NCI-H510A treated with DMSO at 0.1 percent for 48 hours (cell line): ENCODE measurements at places on chromosomes 7 and 10.

GRCh38 chr10:5573319-5573950 lies 48.7 kb downstream of the CALML3 start:
- DNase-seq = no peak

GRCh38 chr10:79346388-79347225 lies 662 bp upstream of the PPIF start:
- no peak for DNase-seq

DNA sequence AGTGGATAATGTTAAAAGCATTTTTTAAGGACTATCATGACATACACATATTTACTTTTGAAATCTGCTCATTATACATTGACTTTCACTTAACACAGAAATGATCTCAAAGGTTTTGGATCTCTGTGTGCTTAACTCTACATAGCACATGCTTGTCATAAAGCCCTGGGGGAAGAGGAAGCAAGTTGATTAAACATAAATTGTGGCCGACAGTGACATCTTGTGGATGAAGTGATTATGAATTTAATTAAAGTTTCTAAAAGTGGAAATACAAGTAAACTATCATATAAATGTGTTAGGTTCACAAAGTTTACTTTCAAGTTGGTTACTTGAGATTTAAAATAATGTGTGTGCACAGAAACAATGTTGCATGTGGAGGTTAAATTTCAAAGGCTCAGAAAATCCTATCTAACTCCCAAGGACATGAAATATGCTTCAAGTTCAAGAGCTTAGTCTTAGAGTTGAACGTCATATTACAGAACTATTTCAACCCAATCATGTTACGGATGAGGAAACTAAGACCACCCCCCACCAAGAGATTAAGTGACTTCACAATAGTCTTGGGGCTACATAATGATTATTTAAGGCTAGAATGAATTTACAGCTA lies 1247.8 kb downstream of the GATA3 start:
- DNase-seq = peak; percentile 4

DNA sequence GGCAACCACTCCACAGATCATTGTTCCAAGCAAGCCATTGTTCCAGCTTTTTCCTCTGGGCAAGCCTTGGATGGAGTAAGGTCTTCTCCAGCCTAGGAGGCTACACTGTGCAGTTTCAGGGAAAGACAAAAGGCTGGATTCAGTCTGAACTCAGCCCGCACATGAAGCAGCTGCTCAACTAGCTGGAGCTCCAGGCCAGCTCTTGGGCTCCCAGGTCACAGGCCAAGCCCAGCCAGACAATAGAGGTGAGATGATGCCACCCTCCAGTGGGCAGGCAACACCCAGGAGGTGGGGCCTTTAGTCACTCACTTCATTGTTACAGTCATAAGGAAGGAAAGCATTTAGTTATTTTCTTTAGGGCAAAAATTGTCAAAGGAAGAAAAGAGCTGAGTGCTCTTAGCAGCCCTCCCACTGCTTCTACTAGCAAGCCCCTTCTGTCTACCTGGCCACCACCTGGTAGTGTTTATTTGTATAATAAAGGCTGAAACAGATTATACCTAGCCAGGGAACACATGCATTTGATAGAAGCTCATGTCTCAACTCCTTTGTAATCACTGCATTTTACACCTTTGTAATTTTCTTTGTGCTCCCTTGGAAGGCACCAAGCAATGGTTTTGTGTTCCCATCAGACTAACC lies 253.4 kb downstream of the WDR11 start:
- peak; percentile 21 for DNase-seq

GRCh38 chr7:128909625-128910568 lies 612 bp downstream of the KCP start:
- DNase-seq = peak; percentile 26

GRCh38 chr7:33099154-33099940 lies 9.9 kb downstream of the RP9 start:
- DNase-seq = no peak

- no peak for DNase-seq
Observed at GRCh38 chr10:70510453-70510852, 31.9 kb downstream of the PALD1 start.

- no peak for DNase-seq
Observed at GRCh38 chr7:20470726-20471125, 140.0 kb downstream of the ITGB8 start.

DNA sequence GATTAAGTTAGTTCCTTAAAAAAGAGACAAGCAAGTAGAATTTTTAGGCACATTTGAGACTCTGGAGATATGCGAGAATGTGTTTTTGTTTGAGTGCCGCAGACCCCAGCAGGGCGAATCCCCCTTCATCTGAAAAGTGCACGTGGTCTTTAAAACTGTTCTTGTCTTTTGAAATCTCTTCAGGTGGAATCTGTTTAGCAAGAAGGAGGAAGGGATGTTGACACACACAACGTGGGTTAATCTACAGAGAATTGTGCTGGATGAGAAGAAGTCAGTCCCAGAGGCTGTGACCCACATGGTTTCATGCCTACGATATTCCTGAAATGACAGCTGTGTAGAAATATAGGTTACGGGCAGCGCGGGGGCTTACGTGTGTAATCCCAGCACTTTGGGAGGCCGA lies 27.1 kb upstream of the ZFAND2A start:
- no peak for DNase-seq

DNA sequence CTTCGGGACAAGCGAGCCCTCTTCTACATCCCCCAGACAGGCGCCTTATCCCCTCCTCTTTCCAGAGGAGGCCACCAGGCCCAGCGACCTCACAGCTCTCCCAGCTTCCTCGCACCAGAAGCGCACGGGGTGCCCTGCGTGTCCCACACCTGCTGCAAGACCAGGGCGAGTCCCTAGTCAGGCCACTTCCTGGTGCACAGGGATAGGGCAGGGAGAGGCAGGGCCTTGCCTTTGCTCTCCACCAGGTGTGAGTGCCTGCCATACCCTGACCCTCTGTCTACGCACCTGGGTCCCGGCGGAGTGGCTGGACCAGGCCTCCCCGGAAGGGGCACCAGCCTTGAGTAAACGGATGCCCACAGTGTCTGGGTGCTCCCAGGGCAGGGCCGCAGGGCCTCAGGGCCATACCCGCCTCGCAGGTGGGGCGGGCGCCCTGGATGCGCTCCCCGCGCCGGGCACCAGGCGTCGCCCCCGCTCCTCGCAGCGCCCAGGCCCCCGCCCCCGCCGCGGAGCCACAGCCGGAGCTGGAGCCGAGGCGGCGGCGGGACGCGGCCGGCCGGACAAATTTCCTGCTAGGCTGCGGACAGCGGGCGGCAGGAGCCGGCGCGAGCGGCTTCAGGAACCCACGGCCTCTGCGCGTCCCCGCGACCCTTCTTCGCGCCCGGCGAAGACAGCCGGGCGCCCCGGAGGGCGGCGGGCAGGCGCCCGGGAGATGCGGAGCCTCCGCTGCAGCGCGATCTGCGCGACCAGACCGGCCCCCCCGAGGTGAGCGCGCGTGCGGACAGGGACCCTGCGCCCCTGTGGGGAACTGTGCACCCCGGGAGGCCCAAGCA lies at the start of gene PTPRE:
PTPRE (plus strand) TSS at position 556 of the 830 bp plus-strand sequence. CDS start 133,779 bp downstream, outside the sequence.
- DNase-seq = no peak

GRCh38 chr7:901388-902154 lies 25.2 kb downstream of the GET4 start:
- no peak for DNase-seq

- DNase-seq = no peak
Observed at GRCh38 chr10:25682203-25682851, 251.7 kb upstream of the MYO3A start.

DNA sequence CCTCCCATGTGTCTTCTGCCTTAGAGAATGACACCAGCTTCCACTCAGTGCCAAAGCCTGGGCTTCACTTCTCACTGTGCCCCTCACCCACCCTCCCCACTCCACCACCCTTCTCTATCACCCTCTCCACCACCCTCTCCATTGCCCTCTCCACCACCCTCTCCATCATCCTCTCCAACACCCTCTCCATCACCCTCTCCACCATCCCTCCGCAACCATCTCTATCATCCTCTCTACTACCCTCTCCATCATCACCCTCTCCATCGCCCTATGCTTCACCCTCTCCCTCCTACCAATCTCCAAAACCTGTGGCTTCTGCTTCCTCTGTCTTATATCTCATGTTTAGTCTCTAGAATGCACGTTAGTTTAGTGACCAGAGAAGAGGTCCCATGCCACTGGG lies 91.0 kb upstream of the TMEM72 start:
- no peak for DNase-seq
